Activated T-helper 1 cell treated with anti-CD3 and anti-CD28 coated beads, Interleukin-12 subunit alpha, Interleukin-12 subunit beta, Interleukin-2, Interleukin-4 antibody, amounts not matched to agents 30 ng/mL and 10 ng/mL and 1 ng/mL, durations not matched to agents 14 hours and 24 hours and 36 hours (primary cell): ENCODE measurements at places on chromosomes 13 and 19. TPM values are rescaled to one million over a fixed set of nuclear protein-coding genes. Genes with fewer than 3 reads are reported as not detected.

ITGBL1 gene
- total RNA-seq, result not detected in 2 replicates

DNA sequence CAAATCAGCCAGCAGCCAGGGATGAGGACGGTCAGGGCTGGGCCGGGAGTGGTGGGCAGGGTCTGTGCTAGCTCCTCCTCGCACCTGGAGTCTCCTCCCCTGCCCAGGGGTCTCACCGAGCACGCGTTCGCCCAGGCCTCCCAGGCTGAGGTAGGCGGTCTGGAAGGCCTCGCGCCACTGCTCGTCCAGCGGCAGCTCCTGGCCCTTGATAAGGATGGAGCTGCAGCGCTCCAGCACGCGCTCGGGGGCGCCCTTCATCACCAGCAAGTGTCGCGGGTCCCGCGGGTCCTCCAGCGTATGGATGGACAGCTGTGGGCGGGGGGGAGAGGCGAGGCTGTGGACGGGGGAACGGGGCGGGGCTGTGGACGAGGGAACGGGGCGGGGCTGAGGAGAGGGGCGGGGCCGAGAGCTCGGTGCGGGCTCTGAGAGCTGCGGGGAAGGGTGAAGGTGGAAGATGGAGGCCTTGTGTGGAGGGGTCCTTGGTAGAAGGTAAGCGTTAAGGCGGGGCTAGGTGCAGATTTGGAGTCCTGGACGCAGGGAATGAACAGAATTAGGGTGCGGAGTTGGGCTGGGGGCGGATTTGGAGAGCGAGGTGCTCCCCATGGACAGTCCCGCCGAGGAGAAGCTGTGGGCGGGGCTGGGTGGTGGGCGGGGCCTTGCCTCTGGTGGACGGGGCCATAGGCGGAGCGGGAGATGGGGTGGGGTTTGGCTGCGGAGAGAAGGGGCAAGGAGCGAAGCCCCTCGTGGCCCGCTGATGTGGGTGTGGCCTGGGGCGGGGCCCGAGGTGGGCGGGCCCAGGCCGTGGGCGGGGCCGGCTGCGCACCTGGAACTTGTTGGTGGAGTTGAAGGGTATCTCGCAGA, 5.7 kb downstream of the ATP4A start:
- DNase-seq, result peak; percentile 21

CNN1 gene
- total RNA-seq, result not detected in 2 replicates

ADGRE3 gene
- not detected in 2 replicates for total RNA-seq

- no peak for DNase-seq
Measured at GRCh38 chr13:64041296-64041695, 2625.6 kb upstream of the PCDH20 start.

NTN5 gene
- total RNA-seq, result 0.44 and 0.54 TPM in 2 replicates

DNA sequence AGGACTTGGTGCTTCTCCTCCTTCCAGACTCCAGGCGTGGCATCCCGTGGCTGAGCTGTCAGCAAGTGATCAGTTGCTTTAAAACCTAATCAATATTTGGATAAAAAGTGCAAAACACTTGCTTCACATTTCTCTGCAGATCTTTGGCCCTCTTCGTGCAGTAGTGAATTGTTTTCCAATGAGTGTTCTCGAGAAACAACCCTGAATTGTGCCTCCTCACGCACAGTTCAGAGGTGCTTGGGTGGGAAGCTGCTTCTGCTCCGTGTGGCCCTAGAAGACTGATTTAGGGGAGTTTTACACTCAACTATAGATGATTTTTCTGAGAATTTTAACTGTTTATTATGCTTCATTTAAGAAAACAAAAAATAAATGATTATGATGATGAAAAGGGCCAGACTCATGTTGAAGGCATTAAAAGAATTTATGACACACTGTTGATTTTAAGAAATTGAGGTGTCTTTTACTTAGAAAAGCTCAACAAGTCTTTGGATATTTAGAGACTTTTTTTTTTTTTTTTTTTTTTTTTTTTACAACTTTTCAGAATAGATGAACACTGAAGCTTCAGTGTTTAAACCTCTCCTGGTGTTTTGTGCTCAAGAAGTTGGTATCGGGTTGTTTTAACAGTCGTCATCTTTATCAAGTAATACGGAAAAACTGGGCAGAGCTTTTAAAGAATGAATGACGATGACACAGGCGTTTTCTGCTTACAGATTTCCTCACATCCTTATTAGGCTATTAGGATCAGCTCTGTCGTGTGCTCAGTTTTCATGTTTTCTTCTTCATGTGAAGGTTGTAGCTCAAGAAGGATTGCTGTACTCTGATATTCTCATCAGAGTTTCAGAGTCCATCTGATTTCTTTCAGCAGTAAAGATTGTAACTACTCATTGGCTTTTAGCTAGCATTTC, 39.5 kb upstream of the TEX29 start:
- no peak for DNase-seq

DNA sequence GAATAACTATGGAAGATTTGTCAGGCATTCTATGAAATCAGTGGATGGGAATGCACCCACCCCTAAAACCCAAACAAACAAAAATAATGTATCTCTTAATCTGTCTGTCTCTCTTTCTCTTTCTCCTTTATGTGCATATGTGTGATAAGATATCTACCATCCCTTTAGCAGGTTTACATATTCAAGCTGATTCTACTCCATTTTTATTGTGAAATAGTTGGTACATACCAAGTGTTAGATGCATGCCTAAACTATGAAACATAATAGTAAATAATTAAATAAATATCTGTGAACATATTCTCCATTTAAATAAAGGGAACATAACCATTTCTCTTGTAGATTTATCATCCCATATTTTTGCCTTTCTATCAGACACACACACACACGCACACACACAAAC, 121.8 kb upstream of the PCDH9 start:
- no peak for DNase-seq

DNA sequence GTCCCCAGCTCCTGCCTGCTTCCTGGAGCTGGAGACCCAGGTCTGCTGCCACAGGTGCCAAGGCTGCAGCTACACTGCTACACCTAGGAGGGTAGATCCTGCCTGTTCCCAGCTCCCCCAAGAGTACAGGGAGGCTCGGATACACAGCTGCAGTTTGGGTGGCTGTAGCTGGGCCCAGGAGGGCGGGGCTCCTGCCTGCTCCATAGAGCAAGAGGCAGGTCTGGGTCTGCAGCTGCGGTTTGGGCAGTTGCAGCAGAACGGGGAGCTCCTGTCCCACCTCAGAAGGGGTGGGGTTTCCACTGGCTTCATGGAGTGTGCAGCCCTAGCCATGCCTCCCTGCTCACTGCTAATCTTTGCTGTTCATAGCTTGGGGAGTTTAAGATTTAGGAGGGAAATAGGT, 199.0 kb downstream of the NUFIP1 start:
- no peak for DNase-seq

GRCh38 chr13:46383383-46383782, 3.7 kb downstream of the RUBCNL start:
- DNase-seq, result no peak

PCP2 gene
- 0.34 and 1.4 TPM in 2 replicates for total RNA-seq

DNA sequence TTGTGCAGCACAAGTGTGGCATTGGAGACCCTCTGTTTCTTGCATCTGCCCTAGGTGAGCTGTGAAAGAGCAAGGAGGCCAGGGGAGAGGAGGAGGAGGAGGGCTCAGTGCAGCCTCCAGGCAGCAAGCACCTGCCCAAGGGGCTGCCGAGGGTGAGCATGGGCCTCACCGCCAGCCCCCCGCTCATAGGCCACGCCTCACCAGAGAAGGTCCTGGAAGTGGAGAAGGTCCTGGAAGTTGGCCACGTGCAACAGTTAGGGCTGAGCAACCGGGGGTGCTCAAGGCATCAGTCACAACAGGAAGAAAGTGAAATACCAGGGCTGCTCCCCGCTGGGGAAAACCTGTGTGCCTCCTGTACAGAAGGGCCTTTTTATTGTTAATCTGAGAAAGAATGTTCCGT, 168.9 kb downstream of the TEX29 start:
- no peak for DNase-seq

- no peak for DNase-seq
Measured at GRCh38 chr19:12784394-12784870, 6.9 kb upstream of the JUNB start.

DNA sequence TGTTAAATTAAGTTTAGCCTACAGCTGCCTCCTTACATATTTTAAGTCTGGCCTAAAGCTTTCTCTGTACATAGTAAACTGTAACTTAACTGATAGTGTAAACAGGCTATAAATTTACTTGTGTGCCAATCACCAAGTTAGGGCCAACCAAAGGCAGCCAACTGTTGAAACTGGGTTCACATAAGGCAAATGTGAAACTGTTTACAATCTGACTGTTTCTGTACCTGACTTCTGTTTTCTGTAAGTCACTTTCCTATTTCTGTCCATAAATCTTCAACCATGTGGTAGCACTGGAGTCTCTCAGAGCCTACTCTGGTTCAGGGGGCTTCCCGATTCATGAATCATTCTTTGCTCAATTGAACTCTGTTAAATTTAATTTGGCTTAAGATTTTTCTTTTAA, 103.1 kb downstream of the RAP2A start:
- DNase-seq, result no peak

SCAMP4 gene
- total RNA-seq, result 38.0 and 41.5 TPM in 2 replicates

- no peak for DNase-seq
Measured at GRCh38 chr13:31835932-31836331, 96.6 kb downstream of the RXFP2 start.

RNF17 gene
- not detected in 2 replicates for total RNA-seq

GRCh38 chr13:67061750-67062149, 168.4 kb downstream of the PCDH9 start:
- no peak for DNase-seq

RXFP2 gene
- total RNA-seq, result not detected in 2 replicates

ICAM5 gene
- 1.9 TPM in 2 replicates for total RNA-seq

- DNase-seq, result no peak
Measured at GRCh38 chr19:5156231-5156986, 184.2 kb downstream of the PTPRS start.

DNA sequence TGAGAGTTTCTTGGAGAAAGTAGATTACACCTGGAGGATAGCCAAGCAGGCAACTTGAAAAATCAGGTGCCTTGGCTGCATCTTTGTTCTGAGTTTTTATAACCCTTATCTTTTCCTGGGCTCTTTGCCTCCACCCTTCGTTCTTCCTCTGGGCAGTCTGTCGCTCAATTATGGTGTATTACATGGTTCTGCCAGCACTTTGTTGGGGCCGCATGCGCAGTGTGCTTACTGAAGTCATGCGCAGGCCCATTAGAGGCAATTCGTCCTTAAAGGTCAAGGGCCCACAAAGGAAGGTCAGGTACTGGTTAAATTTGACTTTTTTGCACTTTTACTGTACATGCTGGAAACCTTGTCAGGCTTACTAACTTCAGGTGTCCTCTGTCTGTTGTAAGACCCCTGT, 761.9 kb upstream of the SLITRK5 start:
- DNase-seq, result no peak

- no peak for DNase-seq
Measured at GRCh38 chr19:48290401-48290770, 20.5 kb downstream of the ZNF114 start.

- peak; percentile 3 for DNase-seq
Measured at GRCh38 chr13:33072282-33072681, 56.1 kb downstream of the KL start.

DNA sequence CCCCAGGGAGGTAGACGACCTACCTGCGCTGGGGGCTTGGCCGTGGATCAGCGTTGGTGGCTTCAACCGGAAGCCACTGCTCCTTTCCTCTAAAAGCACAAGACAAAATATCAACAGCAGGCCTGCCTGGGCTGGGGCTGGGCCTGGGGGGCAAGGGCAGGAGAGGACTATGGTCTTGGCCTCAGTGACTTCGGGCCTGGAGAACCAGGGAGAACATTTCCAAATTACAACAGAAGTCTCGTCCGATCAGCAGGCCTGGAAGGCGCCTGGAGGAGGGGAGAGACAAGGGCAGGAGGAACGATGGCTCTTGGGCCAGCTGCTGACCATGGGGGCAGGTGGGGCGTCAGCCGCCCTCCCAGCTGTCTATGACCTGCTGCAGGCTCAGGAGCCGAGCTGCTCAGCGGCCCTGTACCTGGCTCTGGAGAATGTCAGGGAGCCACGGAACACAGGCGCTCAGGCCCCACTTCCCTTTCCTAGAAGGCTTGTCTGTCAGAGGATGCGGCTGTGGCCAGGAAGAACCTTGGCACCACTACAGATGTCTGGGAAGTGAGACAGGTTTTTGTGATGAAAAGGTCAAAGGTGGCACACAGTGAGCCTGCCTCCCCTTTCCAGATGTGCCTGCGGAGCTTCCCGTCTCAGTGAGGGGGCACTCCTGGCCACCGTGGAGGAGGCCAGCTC, 19.5 kb downstream of the CAPS start:
- DNase-seq, result no peak

GRCh38 chr13:19845758-19846157, 17.7 kb downstream of the ZMYM5 start:
- no peak for DNase-seq

KLF12 gene
- total RNA-seq, result 18.6 and 19.9 TPM in 2 replicates

- DNase-seq, result no peak
Measured at GRCh38 chr19:19805480-19805879, 16.1 kb downstream of the ZNF506 start.
